ENCODE measurements at places on chromosomes 2 and 18.
A peak's percentile ranks its signal among the peaks of the same experiment; 100 is the strongest.

DNA sequence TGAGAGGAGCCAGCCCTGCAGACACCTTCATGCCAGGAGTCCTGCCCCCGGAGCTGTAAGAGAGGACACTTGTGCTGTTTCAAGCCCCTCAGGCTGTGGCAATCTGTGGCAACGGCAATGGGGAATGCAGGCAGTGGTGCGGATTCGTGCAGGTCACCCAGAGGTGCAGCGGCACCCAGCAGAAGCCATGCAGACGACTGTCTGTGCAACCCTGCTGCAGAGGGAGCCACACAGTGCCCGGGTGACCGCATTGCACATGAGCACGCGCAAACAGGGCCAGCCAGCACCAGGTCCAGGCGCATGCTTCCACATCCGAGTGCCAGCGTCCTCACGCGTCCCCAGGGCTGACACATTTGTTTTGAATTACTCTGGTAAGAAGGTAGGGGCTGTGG is 84.8 kb upstream of the GPC1 start:
- no peak for DNase-seq

- no peak for DNase-seq
These were observed 276.6 kb downstream of the MREG start for GRCh38 chr2:215736653-215737290.

GRCh38 chr2:28869494-28870145 is 489 bp downstream of the TRMT61B start:
- DNase-seq: peak; percentile 3

- no peak for DNase-seq
These were observed 25.6 kb upstream of the ACSL3 start for GRCh38 chr2:222835143-222835822.

- no peak for DNase-seq
These were observed 14.5 kb downstream of the OSBPL6 start for GRCh38 chr2:178208817-178209216.

- no peak for DNase-seq
These were observed 96.7 kb downstream of the GALR1 start for GRCh38 chr18:77346208-77346810.

DNA sequence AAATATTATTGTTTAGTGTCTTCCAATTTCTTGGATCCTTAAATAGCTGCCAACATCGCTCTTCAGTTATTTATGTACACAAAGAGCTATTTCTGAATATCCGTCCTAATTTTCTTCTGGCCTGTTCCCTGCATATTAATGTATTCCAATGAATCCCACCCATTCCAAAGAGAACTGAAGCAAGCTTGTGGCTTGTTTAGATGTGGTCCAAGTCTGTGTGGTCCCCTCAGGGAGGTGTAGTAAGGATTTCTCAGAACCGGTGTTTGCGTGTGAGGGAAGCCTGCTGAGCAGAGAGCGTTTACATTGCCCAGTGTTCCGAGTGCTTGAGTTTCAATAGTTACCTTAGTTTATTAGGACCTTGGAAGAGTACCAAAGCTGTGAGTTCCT is 25.1 kb upstream of the IL1R1 start:
- DNase-seq: no peak

DNA sequence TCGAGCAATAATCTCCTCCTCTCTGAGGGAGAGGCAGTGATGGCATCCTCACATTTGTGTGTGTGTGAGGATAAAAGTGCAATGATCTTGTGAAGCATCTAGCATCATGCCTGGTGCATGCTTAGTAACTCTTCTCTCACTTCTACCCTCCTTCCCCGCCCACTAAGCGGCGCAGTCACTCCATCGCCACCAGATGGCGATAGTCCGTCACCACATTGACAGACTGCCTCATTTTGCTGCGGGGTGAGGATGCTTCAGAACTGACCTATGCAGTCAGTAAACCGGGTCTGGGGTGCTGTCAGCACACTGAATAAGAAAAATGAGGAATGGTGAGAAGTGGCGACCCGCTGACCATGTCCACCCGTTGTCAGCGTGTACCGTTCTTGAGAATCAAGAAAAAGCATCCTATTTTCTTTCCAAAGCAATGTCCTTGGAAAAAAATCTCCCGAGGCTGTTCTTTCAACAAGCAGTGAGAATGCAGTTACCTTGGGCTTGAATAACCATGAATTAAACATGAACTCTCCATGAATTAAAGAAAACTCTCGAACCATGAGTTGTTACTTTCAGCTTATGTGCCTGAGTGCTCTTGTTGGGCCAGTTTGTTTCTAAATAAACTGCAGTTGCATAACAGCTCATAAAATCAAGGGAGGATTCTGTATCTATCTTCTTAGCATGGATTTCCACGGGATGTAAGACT is 37.3 kb upstream of the TMEM177 start:
- peak; percentile 65 for DNase-seq

DNA sequence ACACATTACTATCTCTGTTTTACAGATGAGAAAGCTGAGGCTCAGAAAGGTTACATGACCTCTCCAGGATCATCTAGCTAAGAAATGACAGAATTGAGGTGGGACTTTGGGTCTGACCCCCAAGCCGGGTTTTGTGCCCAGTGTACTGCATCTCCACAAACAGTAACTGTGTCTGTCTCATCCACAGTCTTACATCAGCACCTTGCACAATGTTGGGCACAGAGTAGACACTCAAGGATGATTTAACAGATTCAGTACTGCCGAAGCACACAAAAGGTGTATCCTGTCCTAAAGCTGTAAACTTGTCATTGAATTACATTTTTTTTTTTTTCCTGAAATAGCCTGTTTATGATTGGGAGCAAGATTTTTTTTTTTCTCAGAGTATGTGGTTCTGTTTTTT is 84.8 kb downstream of the ADCYAP1 start:
- DNase-seq: no peak

DNA sequence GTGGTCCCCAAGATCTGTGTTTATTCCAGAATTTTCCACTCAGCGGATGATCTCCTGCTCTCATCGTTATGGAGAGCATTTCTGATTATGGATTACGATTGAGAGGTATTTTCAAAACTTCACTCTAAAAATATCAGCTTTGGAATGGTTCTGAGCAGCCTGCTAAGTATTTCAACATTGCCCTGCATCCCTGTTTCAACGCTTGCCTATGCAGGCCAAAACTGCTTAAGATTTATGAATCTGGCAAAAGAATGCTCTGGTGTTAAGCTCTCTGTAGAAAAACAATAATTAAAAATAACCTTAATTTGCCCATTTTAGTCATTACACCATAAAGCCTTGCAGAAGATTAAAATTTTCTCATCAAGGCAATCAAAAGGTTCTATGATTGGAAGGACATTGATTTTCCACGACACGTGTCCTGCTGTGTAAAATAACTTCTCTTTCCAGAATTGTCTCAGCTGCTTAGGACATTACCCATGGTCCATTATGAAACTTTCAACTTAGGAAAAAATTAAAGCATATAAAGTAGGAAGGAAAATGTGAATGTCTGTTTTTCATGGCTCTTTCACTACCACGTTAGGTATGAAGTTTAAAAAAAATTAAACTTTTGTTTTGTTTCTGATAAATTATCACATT is 229.9 kb downstream of the ACKR3 start:
- DNase-seq: no peak

DNA sequence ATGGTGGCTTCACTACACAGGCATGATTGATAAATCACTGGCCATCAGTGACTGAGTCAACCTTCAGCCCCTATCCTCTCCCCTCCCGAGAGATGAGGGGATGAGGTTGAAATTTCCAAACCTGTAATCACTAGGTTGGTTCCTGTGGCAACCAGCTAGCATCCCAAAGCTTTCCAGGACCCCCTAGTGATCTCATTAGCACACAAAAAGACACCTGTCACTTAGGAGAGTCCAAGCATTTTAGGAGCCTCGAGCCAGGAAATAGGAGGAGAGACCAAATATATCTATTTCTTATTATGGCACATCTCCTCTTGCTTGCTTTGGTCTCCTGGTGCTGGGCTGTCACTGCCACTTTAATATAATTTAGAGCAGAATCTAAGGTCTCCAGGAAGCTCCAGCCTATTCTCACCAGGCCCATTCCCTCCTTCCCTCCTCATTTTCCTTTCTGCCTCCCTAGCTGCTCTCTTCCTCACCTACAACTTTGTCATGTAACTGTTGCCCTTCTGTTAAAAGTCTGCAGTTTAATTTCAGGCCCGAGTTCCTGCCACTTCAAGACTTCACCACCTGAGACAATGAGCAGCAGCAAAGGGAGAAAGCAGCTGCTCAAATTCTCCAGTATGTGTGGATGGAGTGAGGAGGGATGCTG is 33.2 kb upstream of the NAB1 start:
- DNase-seq: no peak

- DNase-seq: no peak
These were observed 18.5 kb upstream of the ZNF236 start for GRCh38 chr18:76803814-76804213.

- DNase-seq: no peak
These were observed 55.3 kb upstream of the HK2 start for GRCh38 chr2:74778381-74779264.

DNA sequence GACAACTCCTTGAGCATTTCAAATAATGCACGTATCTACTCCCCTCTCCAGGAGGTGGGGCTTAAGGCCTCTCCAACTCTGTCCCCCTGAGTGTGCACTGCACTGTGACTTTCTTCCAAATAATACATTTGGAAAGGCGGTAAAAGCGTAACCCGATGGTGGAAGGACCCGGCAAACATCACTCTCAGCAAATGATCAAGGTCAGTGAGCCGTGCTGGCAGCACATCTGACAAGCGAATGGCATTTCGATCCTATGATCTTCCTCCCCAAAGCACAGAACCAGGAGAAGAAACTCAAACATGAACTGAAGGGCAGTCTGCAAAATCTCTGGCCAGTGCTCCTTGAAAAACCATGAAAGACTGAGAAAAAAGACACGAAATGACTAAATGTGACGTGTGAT is 208.7 kb downstream of the TWIST2 start:
- no peak for DNase-seq

- no peak for DNase-seq
These were observed 55.2 kb upstream of the DTNB start for GRCh38 chr2:25728559-25728958.

GRCh38 chr2:26173776-26174482 is 1.0 kb downstream of the GAREM2 start:
- DNase-seq: no peak

DNA sequence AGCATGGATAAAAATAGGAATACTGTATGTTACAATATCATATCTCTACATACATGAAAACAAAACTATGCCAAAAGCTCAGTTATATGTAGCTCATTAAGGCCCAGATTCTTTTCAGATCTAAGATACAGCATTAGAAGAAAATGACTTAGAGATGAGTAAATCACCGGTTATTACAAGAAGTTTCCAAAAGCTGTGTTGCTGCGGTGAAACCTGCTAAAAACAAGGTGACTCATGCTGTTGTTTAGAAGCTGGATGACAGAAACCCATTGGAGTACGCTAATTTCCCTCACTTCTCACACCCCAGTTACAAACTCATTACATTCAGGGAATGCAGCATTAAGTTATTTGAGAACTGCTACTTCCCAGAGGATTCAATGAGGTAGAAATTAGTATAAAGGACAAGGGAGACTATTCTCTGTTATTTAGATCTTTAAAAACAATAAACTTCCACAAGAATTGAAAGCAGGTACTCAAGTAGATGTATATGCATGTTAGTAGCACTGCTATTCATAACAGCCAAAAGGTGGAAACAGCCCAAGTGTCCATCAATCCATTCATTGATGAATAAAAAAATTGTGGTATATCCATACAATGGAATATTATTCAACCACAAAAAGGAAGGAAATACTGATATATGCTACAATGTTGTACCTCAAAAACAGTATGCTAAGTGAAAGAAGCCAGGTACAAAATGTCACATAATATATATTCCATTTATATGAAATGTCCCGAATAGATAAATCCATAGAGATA is 32.6 kb downstream of the RBKS start:
- DNase-seq: no peak

DNA sequence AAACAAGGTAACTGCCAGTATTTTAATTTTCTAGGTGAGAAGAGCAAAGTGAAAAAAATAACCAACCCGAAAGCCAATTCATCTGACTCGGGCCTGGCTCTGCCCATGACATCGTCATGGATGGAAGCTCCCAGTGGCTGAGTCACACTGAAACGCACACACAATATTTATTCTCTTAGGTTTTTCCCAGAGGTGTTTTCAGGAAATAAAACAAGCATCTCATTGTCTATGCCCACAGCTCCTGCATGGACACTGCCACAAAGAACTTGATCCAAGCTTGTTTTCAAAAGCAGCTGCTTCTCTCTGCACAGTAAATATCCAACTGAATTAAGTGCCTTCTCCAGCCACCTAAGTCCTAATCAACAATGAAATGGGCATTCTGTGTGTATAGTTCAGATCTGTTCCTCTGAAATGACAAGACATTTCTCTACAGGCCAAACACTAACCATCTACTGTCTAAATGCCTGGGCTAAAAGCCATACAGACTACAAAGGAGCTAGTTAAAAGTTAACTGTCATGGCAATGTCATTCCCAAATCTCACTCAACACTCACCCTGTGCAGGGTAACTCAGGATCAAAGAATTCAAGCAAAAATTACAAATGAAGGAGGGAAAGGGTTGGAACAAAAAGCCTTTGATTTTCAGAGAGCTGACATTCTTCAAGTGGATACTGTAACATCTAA is 62.9 kb downstream of the RPL31 start:
- DNase-seq: no peak

DNA sequence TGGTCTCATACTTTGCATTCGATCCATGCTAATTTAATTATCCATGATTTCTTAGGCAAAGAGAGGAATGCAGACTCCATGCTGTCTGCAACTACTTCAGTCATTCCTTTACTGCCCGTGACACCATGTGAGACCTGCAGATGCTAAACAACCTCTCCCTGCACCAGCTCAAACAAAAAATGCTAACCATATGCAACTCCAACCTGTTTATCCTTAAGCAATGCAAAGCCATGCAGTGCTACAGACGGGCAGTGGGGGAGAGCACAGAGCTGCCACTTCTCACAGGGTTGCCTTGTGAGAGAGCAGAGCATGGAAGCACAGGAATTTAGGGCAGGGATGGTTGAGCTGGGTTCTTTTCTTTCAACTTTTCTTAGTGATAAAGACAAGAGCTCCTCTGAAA is 74.9 kb upstream of the KLHL14 start:
- no peak for DNase-seq
